Vagina (tissue), 2 donors: ENCODE measurements at places on chromosomes 1 and 21.

DNA sequence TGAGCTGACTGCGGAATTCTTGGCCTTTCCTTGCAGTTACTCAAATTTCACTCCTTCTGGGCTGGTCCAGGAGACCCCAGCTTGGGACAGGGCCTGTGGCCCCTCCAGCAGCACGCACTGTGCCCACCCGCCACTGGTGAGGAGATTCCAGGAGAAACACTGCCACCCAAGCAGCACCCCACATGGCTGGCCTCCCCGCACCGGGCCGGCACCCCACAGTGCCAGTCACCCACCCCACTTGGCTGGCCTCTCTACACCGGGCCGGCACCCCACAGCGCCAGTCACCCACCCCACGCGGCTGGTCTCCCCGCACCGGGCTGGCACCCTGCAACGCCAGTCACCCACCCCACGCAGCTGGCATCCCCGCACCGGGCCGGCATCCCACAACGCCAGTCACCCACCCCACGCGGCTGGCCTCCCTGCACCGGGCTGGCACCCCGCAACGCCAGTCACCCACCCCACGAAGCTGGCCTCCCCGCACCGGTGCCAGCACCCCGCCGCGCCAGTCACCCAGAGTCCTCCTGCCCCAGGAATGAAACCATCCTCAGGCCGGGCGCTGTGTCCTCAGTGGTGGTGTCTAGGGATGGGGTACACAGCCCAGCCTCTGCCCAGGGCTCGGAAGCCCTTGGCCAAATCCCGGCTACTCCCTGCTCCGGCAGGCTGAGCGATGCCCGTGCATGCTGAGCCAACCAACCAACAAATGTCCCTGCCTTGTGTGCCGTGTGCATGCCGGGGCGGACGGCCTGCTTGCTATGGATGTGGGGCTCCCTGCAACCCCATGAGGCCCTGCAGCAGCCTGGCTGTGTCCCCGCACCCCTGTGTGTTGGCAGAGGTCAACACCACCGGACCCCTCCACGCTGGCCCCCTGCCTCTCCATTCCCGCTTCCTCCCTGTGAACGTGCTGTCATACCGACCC lies 38.6 kb upstream of the TSPEAR start:
- no peak for DNase-seq

DNA sequence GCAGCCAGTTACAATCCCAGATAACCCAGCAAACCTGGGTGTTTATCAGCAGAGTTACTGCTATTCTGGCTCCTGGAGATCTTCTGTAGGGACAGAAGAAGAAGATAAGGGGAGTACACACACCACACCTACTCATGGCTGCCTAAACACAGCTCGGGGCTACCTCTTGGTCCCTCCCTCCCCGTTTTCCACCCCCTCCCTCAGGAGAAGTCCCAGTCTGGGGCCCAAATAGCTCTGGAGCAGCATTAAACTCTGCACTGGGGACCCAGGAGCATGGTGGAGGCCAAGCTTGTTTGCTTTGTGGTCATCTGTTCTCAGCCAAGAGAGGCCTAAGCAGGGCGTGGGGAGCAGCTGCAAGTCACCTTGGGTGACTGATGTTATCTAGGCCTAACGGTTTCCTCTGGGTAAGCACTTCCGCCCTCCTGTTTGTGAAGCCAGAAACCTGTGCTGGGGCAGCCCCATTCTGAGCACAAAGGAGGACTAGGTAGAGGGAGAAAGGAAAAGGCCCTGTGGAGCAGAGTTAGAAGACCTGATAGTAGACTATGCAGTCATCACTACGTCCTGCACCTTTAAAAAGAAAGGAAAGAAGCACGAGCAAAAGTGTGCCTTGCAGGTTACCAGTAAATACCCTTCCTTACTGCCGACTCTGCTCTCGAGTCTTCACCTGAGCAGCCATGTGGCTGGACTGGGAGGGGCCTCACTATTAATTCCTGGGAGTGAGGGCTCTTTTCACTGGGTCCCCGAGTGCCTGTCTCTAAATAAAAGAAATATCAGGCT lies 2.0 kb upstream of the RCSD1 start:
- DNase-seq = no peak

- no peak for DNase-seq
Observed at GRCh38 chr1:21264898-21265297, 25.4 kb downstream of the ECE1 start.

DNA sequence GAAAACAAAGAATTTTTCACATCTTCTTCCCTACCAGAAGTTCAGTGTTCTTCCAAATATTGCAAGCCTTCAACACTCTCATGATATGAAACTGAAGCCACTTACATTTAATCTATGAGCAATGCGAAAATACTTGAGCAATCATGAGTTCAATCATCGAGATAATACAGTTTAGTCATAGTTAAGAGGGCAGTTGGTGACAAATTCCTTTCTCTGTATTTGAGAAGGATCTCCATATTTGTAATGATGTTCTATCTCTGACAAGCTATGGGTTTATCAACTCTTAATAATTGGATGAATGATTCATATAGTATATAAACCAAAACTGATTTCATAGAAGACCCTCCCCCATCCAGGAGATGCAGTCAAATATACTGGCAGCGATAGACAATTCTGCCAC lies 29.7 kb upstream of the PYHIN1 start:
- DNase-seq = no peak

DNA sequence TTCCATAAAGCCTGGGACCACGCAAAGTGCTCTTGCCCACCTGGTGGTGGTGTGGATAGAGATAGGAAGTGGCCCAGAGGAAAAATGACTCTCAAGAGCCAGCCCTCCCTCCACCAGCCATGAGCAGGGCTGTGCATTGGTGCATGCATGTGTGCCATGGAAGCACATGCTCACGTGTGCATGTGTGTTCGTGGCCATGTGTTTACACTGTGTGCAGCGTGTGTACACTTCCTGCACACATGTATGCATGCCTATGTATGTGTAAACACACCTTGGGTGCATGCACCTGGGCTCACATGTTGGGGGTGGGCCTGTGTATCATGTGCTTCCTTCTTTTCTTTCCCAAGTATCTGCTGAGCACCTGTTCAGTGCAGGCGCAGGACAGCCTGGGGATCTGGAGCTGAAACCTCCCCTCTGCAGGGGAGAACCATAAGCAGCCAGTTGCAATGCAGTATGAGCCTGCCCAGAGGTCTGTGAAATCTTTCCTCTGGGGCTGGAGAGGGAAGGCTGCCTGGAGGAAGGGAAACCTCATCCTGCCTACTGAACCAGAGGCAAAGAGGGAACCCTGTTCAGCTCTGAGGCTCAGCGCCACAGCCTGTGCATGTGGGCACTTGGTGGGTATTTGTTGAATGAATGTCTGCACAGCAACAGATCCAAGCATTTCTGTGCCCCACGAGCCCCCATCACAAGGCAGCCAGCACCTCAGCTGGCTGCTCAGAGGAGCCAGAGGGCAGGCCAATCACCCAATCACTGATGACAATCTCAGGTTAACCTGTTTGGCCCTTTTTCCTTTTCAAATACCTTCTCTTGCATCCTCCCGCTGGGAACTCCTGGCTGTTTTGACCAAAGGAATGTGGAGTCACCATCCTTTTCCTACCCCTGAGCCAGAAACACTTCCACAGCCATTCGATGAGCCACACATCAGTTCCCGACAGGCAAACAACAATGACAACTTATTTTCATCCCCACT lies 327.0 kb downstream of the NPHP4 start:
- DNase-seq = no peak

- DNase-seq = peak; percentile 47
Observed at GRCh38 chr1:91781371-91781825, 104.6 kb downstream of the TGFBR3 start.

- DNase-seq = no peak
Observed at GRCh38 chr1:190563230-190563629, 85.6 kb upstream of the BRINP3 start.
